ENCODE measurements at places on chromosomes 4 and X. TPM values are rescaled to one million over a fixed set of nuclear protein-coding genes. Genes with fewer than 3 reads are reported as not detected.

GRCh38 chrX:28787206-28787605 is 200.0 kb downstream of the IL1RAPL1 start:
- no peaks in the 10 kb centered on the region for H3K4me1 ChIP-seq
- H3K4me3 ChIP-seq, result no peak overlapping the region
- H3K27ac ChIP-seq, result no peak overlapping the region
- H3K27me3 ChIP-seq, result no peaks in the 10 kb centered on the region
- no peak for DNase-seq

DNA sequence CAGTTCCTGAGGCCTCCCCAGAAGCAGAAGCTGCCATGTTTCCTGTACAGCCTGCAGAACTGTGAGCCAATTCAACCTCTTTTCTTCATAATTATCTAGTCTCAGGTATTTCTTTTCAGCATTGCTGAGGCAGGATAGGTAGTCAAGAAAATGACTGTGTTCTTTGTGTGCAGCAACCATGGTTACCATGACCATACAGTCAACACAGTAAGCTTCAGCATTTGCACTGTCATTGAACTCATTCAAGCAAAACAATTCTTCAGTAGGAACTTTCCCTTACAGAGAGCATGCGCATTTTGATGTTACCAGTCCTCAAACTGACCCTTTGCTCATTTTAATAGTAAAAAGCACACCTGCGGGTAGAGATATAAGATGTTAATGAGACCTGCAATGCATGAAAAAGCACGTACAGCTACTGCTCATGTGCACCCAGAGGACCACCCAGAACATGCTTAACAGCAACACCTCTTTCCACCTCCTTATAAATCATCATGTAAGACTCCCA is 180.8 kb downstream of the PRKX start:
- no peaks in the 10 kb centered on the region for H3K4me1 ChIP-seq
- no peak overlapping the region for H3K27ac ChIP-seq
- no peak for DNase-seq
- H3K27me3 ChIP-seq, result no peaks in the 10 kb centered on the region

Gene HTN3
- polyA plus RNA-seq, result not detected

- no peak overlapping the region for H3K4me3 ChIP-seq
- no peaks in the 10 kb centered on the region for H3K36me3 ChIP-seq
- no peak for DNase-seq
- no peaks in the 10 kb centered on the region for H3K27me3 ChIP-seq
- H3K27ac ChIP-seq, result no peak overlapping the region
Observed at GRCh38 chr4:165384598-165384997, 5.8 kb downstream of the CPE start.

DNA sequence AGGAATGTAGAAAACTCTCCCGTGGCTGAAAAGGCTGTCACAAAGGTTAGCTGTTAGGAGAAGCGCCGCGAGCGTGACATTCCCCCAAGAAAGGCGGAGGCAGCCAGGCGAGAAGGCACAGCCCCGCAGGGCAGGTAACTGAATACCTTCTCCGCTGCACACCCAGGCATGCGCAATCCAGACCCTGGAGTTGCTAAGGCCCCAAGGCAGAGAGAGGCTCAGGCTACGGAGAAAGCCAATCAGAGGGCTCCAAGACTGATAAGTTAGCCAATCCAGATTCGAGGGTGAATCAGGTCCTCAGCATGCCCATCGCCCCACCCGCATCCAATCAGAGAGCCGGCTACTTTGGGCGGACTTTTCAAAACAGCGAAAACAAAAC is 485 bp upstream of the CCNG2 start:
- H3K27me3 ChIP-seq, result no peaks in the 10 kb centered on the region
- peaks cover 10% of the 10 kb centered on the region for H3K4me1 ChIP-seq
- H3K27ac ChIP-seq, result peak overlapping the region; percentile 85
- H3K4me3 ChIP-seq, result peak overlapping the region; percentile 99

Gene DMRTC1
- polyA plus RNA-seq, result 0.21 TPM

DNA sequence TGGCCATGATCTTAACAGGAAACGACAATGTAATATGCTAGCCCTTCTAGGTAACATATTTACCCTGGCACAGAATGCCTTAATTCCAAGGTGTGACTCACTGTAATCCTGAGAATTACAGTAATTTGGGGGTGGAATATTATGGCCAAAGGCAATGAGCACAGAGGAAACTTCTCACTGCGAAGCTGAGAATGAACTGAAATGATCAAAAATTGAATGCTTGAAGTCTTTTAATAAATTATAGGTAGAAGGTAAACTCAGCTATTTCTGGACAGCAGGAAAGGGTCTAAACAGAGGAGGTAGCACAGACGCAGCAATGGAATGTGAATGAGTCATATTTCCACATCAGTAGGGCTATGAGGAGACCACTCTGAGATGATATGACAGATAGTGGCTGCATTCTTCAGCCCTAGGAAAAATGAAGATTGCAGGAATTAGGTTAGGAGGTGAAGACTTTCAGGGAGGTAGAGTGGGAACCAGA is 312.6 kb downstream of the PACRGL start:
- DNase-seq, result no peak
- no peaks in the 10 kb centered on the region for H3K36me3 ChIP-seq
- no peaks in the 10 kb centered on the region for H3K4me1 ChIP-seq
- H3K27ac ChIP-seq, result no peak overlapping the region

DNA sequence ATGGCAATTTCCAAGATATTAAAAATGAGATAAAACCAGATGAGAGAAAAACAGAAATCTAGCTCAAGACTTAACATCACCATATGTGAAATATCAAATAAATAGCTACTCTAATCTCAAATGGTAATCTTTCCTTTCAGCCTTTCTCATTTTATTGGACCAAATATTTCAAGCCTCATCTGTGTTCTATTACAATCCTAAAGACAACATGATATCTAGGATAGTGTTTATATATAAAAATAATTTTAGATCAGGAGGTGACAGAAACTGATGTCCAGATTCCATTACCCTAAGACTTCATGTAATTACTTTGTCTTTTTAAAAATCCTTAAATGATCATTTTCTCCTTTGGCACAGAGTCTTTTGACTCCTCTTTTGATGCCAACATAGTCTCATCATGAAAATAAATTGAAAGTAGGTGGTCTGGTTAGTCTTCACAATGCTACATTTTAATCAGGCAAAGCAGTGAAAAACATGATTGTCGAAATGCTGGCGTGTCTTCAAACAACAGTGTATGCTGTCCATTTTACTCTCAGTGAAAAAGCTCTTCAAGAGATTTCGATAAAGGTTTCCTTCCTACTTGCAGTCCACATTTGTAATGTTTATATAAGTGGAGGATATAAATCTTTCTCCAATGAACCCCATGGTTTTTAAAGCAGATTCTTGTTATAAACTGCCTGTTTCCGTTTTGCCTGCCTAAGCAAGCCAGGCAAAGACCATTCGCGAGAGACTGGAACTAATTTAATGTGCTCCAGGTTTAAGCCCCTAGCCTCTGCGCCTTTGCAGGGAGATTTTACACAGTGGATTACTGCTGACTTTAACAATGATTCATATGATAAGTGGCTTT is 169.8 kb downstream of the SCFD2 start:
- no peak overlapping the region for H3K4me3 ChIP-seq
- no peak overlapping the region for H3K27ac ChIP-seq
- no peaks in the 10 kb centered on the region for H3K27me3 ChIP-seq
- no peaks in the 10 kb centered on the region for H3K4me1 ChIP-seq
- no peak for DNase-seq

- H3K4me1 ChIP-seq, result no peaks in the 10 kb centered on the region
- no peak overlapping the region for H3K27ac ChIP-seq
- H3K27me3 ChIP-seq, result no peaks in the 10 kb centered on the region
- H3K36me3 ChIP-seq, result no peaks in the 10 kb centered on the region
- DNase-seq, result no peak
Observed at GRCh38 chr4:111775556-111776297, 369.5 kb upstream of the FAM241A start.

- H3K36me3 ChIP-seq, result no peaks in the 10 kb centered on the region
- no peaks in the 10 kb centered on the region for H3K27me3 ChIP-seq
- H3K4me3 ChIP-seq, result no peak overlapping the region
- no peak for DNase-seq
Observed at GRCh38 chr4:31392923-31393322, 672.8 kb downstream of the PCDH7 start.

GRCh38 chrX:1185561-1185960 is 26.9 kb downstream of the CRLF2 start:
- no peak for DNase-seq
- no peaks in the 10 kb centered on the region for H3K27me3 ChIP-seq
- no peaks in the 10 kb centered on the region for H3K4me1 ChIP-seq
- H3K4me3 ChIP-seq, result no peak overlapping the region

DNA sequence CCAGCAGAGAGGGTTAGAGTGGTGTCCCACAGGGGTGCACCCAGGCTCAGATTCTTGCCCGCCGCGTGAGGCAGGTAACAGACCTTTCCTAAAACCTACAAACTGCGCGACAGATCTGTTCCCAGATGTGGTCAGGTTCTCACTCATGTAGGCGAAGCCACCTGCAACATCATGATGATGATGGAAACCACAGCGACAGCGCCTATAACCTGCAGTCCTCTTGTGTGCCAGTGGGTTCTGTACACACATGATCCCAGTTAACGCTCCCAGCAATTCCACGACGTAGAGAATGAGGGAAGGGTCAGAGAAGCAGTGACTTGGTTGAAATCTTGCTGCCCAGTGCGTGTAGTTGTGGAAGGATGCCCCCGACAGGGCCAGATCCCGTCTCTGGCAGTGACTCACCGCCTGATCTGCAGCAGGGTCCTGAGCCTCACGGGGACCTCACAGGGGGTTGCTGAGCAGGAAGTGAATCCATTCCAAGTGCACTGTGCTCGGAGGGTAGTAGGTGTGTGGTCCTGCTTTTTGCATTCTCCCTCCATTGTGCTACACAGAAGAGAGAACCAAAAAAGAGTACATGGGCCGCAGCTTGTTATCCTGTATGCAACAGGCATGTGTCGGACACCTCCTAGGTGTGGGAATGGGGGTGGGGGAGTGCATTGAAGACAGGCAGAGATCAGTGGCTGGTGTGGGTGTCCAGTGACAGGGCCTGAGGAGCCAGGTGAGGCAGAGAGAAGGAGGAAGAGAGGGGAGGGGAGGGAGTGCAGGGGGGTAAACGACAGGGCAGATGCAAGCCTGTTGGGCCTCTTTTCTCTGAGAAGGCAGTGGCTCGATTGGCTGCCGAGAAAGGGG is 66.6 kb downstream of the MTMR1 start:
- H3K36me3 ChIP-seq, result peaks cover 56% of the 10 kb centered on the region
- H3K27ac ChIP-seq, result no peak overlapping the region
- no peak overlapping the region for H3K4me3 ChIP-seq
- no peaks in the 10 kb centered on the region for H3K27me3 ChIP-seq
- H3K4me1 ChIP-seq, result no peaks in the 10 kb centered on the region

Gene AMOT
- 0.44 TPM for polyA plus RNA-seq

DNA sequence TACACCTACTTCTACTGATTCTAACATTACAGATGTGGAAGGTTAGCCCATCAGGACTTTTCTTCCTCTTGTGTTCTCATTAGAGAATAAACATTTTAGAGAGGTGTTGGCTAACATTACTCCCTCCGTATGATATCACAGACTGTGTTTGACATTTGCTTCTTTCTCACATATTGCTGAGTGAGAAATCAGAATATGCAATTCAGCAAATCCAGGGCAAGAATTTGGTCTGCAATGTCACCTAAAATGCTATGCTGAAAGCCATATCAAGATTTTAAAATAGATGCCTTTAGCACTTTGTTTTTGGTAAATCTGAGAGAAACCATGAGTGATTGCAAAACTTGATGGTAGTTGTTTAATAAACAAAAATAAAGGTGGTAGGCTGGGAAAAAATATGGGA is 319.1 kb downstream of the C4orf33 start:
- no peak overlapping the region for H3K27ac ChIP-seq
- no peak overlapping the region for H3K4me3 ChIP-seq
- DNase-seq, result no peak
- no peaks in the 10 kb centered on the region for H3K4me1 ChIP-seq

- no peak overlapping the region for H3K4me3 ChIP-seq
- DNase-seq, result no peak
- H3K27me3 ChIP-seq, result no peaks in the 10 kb centered on the region
- no peak overlapping the region for H3K27ac ChIP-seq
Observed at GRCh38 chrX:68533656-68534055, 34.8 kb downstream of the YIPF6 start.

DNA sequence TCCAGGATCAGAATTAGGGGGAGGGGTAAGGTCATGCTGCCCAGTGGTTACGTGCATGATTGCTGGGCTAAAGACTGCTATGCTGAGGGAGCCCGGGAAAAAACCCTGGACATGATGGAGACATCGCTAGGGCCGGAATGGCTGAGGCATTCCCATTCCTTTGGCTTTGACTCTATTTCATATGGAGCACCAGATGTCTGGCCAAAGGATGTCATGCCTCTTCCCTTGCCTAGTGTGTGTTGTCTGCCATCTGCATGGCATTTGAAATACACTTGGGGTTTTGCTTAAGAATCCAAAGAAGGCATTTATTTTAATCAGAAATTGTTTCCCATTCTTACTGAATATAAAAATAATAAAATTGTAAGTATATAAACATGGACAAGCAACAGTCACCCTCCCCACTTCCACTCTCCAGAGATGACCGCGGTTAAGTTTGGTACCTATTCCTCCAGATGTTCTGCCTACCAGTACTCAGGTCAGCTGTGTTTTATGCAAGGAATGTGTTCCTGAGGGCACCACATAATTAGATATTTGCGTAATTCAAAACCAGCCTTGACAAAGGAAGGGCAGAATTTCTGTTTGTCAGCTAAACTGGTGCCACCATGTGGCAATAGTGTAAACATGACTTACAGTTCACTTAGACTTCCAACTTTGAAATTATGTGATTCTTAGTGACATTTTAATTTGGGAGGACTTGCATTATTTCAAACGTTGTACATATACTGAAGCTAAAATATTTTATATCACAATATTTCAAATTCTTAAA is 105.9 kb downstream of the CT47B1 start:
- no peaks in the 10 kb centered on the region for H3K36me3 ChIP-seq
- H3K4me3 ChIP-seq, result no peak overlapping the region
- H3K4me1 ChIP-seq, result no peaks in the 10 kb centered on the region
- H3K27ac ChIP-seq, result no peak overlapping the region

Gene PRDM5
- polyA plus RNA-seq, result not detected

Gene F8A3
- 16.2 TPM for polyA plus RNA-seq

DNA sequence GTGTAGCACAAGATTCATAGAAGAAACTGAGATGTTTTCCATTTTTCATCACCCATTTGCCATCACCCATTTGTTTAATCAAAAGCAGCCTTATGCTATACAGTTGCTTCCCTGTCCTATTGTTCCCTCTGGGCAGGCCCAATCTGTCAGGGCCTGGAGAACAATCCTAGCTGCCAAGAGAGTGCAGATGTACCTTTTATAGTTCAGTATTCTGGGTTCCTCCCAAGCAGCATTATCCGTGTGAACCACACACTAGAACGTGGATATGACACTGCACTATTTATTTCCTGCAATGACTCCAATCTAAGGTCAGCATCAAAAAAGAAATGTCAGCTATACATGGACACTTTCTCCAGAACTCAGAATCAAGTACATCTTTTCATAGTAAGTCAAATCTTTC is 269.0 kb downstream of the ADGRA3 start:
- no peaks in the 10 kb centered on the region for H3K36me3 ChIP-seq
- H3K4me3 ChIP-seq, result no peak overlapping the region
- H3K27me3 ChIP-seq, result no peaks in the 10 kb centered on the region

All from naive thymus-derived CD4-positive, alpha-beta T cell (primary cell).